PC-3 (cell line): ENCODE measurements at places on chromosomes 3 and 15. TPM values are rescaled to one million over a fixed set of nuclear protein-coding genes. Genes with fewer than 3 reads are reported as not detected.
A peak's percentile ranks its signal among the peaks of the same experiment; 100 is the strongest.

GRCh38 chr15:57439128-57440027 lies 63.1 kb downstream of the CGNL1 start:
- H3K4me1 ChIP-seq: no peaks in the 10 kb centered on the region
- H3K27me3 ChIP-seq: no peaks in the 10 kb centered on the region
- no peak overlapping the region for H3K27ac ChIP-seq
- no peak overlapping the region for H3K4me3 ChIP-seq
- DNase-seq: no peak

DNA sequence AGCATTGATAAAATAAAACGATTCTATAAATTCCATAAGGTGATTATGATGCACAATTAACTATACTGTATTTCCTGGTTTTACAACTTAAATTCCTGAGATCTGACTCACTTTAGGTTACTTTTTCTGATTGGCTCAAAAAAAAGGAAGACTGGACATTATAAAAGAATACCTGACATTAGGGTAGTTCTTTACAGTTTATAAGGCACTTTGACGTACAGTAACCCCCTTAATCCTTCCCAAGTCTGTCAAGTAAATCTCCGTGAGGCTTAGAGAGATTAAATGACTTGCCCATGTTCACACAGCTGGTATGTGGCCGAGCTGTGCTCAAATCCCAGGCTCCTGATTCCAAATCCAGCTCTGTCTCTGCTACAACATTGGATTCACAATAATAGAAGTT lies 1.0 kb upstream of the SLTM start:
- peak overlapping the region; percentile 92 for H3K27ac ChIP-seq
- 0 out of 2 replicates have a peak, but pooled peaks cover 1% of the 10 kb centered on the region for H3K36me3 ChIP-seq
- peak; percentile 65 for DNase-seq
- no peaks in the 10 kb centered on the region for H3K27me3 ChIP-seq
- peaks cover 17% of the 10 kb centered on the region for H3K4me1 ChIP-seq
- peak overlapping the region; percentile 96 for H3K4me3 ChIP-seq

DNA sequence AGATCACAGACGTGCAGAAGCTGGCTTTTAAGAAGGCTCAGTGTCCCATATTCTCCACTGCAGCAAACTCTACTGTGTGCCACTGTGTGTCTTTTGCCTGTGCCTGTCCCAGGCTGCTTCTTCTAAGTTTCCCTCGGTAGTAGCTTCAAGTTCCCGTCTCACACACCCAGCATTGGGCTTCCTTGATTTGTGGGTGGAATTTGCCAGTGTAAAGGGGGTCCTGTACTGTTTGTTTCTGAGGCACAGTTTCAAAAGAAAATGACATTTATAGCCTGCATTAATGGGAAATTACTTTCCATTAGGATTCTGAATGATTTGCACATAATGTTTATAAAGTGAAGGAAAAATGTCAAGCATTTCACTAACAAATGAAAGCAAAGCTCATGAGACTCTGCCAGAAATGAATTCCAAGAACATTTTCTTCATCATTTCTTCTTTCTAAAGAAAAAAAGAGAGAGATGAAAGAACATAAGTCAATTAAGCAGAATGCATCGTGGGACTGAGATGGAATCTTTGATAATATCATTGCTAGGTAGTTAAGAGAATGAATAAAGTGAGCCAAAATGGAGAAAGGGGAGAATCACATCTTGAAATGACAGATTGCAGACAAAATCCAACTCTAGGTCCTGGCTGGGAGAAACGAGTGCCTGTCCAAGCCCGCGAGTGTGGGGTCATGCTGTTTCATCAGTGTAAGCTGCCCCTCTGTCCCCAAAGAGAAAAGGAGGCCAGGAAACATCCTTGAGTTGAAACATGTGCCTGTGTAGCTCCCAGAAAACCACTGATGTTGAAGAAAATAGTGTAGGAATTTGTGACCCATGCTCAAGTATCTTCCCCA lies 48.6 kb upstream of the ADAMTSL3 start:
- DNase-seq: no peak
- H3K27ac ChIP-seq: no peak overlapping the region
- no peaks in the 10 kb centered on the region for H3K27me3 ChIP-seq
- no peaks in the 10 kb centered on the region for H3K36me3 ChIP-seq

- no peak overlapping the region for H3K4me3 ChIP-seq
- H3K27me3 ChIP-seq: no peaks in the 10 kb centered on the region
- H3K27ac ChIP-seq: no peak overlapping the region
These were observed 735.0 kb downstream of the ROBO1 start for GRCh38 chr3:79032686-79033318.

STRIT1 gene
- total RNA-seq: not detected in 2 replicates

TGM5 gene
- total RNA-seq: not detected in 2 replicates
